NCI-H82 (cell line): ENCODE measurements at places on chromosomes 1 and 21.

DNA sequence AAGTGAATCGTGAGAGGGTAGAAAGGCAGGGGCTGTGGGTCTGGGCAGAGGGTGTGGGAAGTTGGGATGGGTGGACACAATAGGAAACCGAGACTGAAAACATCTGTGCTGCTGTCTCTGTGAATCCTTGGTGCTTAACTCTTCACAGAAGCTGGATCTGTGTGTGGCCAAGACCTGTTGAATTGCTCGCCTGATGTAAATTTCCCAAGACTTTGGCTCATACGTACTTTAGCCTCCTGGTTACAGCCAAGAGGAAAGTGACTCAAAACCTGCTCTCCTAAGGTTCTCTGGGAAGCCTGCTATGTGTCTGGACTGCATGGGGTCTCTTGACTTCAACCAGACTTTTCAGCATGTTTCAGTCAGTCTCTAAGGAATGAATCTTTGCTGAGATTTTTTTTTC, 270.3 kb downstream of the RWDD3 start:
- DNase-seq: no peak

- DNase-seq: no peak
Observed at GRCh38 chr1:151841141-151841540, 1.5 kb upstream of the C2CD4D start.

- no peak for DNase-seq
Observed at GRCh38 chr1:174818014-174818616, 181.6 kb upstream of the CACYBP start.

DNA sequence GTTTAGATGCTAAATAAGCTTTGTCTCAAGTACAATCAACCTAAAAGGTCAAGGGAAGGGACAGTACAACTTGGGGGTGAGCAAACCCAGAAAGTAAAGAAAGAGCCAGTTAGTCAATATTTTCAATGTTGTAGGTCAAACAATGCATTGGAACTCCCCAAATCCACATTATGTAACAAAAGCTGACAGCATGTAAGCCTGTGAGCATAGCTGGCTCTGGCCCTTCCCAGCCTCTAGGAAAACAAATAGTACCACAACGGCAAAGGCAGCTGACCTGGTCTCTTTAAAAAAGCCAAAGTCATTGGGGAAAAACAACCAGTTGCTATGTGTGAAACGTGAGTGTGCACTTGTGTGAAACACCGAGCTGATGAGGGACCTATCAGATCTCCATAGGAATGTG, 3.4 kb downstream of the CBR1 start:
- DNase-seq: no peak

DNA sequence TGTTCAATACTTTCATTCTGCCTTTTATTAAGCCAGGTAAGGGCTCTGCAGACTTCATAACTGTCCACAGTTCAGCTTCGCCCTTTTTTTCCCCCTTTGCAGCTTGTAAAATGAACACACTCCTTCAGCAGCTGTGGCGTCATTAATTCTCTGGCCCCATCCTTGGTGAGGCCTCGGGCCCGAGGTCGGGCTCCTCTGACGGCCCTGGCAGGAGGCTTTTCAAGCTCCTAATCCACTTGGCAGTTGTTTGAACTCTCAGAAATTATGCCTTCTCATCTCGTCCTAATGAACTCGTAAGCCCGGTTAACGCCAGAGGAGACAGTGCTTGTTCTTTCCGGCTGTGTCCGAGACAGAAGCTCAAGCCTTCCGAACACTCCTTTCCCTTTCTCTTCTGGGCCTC, 18.1 kb upstream of the EPHA8 start:
- peak; percentile 84 for DNase-seq

GRCh38 chr1:41528726-41529605, 44.5 kb upstream of the EDN2 start:
- no peak for DNase-seq

GRCh38 chr21:34498623-34499022, 13.4 kb downstream of the KCNE1 start:
- DNase-seq: peak; percentile 55

DNA sequence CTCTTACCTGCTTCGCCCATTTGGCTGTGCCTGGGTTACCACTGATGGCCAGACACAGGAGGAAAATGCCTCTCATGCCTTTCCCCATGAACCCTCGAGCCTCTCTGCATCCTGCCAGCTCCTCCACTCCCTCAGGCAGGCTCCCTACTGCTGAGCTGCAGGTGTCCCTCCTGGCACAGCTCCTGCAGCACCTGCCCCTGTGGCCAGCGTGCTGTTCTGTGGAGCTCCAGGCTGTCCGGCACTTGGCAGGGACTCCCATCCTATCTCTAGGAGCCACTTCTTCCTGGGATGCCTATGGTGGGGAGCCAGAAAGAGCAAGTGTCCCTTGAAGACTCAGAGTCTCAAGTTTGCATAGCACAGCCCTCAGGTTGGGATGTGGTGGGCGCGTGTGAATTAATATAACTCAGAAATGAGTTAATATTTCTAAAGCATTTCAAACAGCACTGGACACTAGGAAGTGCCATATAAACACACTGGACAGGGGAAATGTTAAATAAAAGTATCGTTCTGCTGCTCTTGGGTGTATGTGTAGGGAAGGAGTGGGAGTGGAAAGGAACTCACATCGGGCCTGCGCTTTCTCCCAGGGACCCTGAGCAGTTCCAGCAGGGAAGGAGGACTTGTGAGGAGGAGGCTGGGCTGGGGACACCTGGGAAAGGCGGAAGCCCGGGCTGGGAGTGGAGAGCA, 2.7 kb downstream of the LRRC71 start:
- peak; percentile 34 for DNase-seq

- DNase-seq: no peak
Observed at GRCh38 chr1:86714561-86715244, 10.3 kb downstream of the SH3GLB1 start.

DNA sequence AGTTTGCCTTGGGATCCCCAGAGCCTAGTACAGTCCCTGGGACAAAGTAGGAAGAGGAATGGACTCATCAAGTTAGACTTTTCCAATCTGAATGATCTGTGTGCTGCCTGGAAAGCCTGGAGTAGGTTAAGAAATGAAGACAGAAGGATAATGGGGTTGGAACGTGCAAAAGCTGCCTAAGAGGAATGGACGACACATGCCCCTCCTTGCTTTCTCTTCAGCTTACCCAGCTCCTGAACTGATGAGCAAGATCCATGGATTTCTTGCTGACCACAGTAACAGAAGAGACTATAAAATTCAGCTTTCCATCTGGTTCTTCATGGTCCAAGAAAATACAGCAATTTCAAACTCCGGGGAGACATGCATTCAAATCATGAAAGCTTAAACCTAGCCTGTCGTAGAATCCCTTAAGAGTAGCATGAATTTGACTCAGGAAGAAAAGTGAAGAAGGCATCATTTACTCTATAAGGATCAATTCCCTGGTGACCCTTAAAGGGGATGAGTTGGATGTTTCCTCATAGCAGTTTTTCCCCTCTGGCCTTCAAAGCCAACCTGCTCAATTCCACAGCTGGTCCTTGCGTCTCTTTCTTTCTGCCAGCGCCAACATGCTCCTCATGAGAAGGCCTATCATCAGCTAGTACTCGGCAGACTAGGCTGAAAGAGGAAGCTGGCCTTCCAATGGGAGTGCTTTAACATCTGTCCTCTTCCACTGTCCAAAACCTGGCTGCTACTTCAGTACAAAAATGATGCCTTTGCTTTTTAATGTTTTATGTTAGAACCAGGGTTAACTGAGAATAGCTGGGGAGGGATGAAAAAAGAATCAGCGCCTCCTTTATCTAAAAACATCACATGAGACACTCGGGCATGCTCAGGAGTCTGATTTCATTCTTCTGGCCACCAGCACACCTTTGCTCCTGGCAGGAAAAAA, 5.7 kb upstream of the PEF1 start:
- no peak for DNase-seq

GRCh38 chr1:115426956-115427355, 88.9 kb upstream of the NGF start:
- DNase-seq: peak; percentile 48

GRCh38 chr1:25797939-25798338, 2.1 kb upstream of the SELENON start:
- peak; percentile 60 for DNase-seq

DNA sequence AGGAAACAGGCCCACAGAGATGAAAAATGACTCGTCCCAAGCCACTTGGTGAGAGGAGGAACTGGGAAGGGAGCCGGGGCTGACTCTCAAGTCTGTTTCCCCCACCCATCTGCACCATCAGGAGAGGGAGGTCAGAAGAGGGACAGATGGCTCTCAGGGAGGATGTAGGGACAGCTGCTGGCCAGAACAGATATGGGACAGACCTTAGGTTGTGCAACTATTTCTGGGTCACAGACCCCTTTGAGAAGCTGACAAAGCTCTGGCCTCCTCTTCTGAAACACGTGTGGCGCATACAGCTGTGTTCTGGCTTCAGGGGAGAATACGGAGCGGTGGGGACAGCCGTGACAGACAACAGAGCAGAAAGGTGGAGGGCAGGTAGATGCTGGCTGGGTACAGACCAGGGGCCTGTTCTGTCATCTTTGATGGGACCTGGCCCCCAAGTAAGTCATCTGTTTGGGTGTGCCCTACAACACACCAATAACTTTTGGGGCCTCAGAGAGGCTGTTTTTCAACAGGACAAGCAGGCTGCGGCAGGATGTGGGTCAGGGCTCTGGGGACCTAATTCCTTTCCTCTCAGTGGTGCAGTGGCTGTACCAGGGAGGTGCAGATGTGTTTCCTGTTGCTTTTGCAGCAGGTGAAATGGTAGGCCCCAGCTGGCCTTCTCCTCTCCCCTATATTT, 7.3 kb downstream of the SH3BGRL3 start:
- peak; percentile 41 for DNase-seq
